ENCODE measurements at places on chromosomes 2 and 18. TPM values are rescaled to one million over a fixed set of nuclear protein-coding genes. Genes with fewer than 3 reads are reported as not detected.

DNA sequence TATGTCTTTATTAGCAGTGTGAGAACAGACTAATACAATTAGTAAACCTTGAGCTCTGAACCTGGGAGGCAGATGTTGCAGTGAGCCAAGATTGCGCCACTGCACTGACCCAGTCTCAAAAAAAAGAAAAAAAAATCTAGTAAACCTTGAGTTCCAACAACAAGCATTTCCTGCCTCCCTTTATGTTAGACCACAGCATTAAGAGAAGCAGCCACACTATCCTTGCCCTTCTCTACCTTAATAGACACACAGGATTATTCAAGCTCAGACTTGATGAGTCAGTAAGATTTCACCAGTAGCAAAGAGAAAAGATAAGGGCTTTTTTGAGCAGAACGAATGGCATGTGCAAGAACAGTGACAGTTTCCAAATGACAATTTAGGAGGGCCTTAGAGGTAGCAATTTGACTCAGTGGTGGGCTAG lies 18.0 kb upstream of the GLS start:
- DNase-seq, result no peak

The CYP27C1 gene
- 1.3 TPM for polyA plus RNA-seq

The IL18R1 gene
- polyA plus RNA-seq, result not detected

- no peak for DNase-seq
These were observed 139.0 kb upstream of the LINC00305 start for GRCh38 chr18:64287926-64288325.

DNA sequence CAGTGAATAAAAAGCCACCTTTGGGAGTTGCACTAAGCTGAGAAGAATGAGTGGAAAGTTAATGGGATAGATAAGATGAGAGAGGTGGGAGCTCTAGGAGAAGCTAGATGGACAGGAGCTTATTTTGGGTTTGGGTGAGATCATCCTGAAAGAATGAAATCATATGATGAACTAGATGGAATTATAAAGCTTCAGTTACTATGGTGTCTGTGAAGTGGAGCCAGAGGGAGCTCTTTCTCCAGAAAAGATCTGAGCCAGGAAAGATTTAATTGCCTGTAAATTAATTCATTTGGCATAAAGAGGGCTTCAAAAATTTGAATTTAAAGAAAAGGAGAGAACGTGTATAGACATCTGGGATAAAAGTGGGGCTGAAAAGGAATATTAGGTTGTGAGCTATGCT lies 10.3 kb downstream of the DNAH6 start:
- no peak for DNase-seq

The HJURP gene
- polyA plus RNA-seq, result 49.3 TPM

DNA sequence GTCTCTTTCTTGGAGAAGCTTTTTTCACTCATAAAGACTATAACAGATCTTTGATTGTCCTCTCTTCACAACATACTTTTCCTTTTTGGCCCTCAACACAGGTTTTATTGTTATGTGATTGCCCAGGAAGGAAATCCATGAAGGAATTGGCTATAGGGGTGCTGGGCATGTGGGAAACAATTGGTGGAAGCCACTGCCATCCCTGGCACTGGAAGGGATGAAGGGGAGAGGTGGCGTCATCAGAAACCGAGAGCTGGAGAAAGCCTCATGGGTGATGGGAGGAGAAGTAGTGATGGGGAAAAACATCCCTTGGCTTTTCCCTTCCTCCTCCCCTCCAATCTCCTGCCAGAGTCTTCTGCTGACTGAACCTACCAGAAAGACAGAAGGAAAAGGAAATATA lies 106.2 kb downstream of the SPOPL start:
- no peak for DNase-seq

GRCh38 chr2:231241755-231242507 lies 43.5 kb downstream of the ARMC9 start:
- no peak for DNase-seq

DNA sequence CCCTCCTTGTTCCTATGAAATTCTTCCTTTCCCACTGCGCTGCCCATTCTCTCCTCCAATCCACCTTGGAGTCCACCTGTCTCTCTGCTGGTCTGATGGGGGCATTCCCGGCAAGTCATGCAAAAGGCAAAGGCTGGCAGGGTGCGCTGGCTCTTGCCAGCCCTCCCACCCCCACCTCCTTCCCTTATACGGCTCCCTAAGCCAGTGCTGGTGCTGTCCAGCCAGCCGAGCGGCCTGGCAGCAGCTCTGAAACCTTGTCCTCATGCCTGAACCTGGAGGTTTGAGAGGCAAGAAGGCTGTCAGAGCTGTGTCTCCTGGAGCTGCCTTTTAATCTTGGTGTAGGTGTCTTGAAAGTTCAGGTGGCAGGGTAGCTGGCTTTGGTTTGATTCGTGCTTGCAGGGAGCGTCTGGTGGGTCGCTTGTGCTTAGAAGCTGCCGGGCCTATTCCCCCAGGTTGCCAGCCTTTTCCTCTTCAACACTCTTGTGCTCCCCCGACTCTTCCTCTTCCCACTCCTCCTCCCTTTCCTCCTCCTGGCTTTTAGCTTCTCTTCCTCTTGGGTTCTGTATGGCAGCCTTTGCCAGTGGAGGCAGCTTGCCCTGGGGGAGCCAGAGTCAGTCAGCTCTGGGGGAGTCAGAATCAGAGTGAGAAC lies 748 bp downstream of the LIPG start:
- peak; percentile 53 for DNase-seq

- DNase-seq, result no peak
These were observed at the start of gene SCN2A for GRCh38 chr2:165239230-165239629. TSS of gene SCN2A (plus strand) at chr2:165239414. CDS start at chr2:165295824, 56,410 bp downstream.

The CCT7 gene
- 440 TPM for polyA plus RNA-seq

The CXCR4 gene
- polyA plus RNA-seq, result 2.8 TPM

The REG3A gene
- not detected for polyA plus RNA-seq

The LYPD1 gene
- 3.4 TPM for polyA plus RNA-seq

GRCh38 chr2:173451118-173451517 lies 96.4 kb downstream of the CDCA7 start:
- no peak for DNase-seq

The CABLES1 gene
- 8.3 TPM for polyA plus RNA-seq

GRCh38 chr2:60512641-60513040 lies 40.8 kb downstream of the BCL11A start:
- no peak for DNase-seq

GRCh38 chr18:5868218-5868854 lies 27.0 kb downstream of the TMEM200C start:
- no peak for DNase-seq

GRCh38 chr18:5630900-5631413 lies 87.2 kb upstream of the EPB41L3 start:
- DNase-seq, result no peak

The ZNF519 gene
- polyA plus RNA-seq, result 24.0 TPM

DNA sequence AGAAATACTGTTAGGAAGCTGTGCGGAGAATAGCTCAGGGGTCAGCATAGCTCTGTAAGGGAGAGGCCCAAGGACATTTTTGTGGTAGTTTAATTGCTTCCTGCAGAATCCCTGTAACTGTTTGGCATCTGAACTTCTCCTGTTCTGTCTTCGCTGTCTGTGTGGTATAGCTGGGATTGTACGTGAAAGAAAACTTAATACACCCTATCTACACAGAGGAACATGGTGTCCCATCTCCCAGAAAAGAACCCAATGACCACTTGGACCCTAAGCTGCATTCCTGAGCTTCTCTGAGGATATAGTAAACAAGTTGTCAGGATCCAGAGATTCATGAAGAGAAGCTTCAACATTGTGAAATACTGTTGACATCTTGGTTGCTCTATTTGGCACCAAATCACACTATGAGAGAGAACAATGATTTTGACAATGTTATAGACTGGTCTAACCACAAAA lies 81.3 kb downstream of the CDC42EP3 start:
- no peak for DNase-seq

DNA sequence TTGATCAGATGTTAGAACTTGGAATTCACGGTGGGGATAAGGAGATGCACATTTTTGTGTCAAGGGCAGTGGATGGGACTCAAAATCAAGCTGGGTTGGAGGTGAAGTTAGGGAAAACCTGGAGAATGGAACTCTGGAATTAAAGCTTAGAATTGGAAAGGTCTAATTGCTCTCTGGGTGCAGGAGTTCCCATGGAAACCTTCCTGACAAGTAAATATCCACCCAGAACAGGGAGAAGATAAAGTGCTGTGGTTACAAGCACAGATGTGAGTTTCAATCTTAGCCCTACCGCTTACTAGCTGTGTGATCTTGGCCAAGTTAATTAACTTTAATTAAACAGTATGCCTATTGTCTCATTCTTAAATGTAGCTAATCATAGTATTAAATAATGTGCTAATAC lies 71.3 kb upstream of the TCF7L1 start:
- DNase-seq, result no peak

- DNase-seq, result peak; percentile 36
These were observed 93.6 kb downstream of the GYPC start for GRCh38 chr2:126749537-126749936.

- no peak for DNase-seq
These were observed 264.3 kb upstream of the SLC39A10 start for GRCh38 chr2:195392446-195393336.

DNA sequence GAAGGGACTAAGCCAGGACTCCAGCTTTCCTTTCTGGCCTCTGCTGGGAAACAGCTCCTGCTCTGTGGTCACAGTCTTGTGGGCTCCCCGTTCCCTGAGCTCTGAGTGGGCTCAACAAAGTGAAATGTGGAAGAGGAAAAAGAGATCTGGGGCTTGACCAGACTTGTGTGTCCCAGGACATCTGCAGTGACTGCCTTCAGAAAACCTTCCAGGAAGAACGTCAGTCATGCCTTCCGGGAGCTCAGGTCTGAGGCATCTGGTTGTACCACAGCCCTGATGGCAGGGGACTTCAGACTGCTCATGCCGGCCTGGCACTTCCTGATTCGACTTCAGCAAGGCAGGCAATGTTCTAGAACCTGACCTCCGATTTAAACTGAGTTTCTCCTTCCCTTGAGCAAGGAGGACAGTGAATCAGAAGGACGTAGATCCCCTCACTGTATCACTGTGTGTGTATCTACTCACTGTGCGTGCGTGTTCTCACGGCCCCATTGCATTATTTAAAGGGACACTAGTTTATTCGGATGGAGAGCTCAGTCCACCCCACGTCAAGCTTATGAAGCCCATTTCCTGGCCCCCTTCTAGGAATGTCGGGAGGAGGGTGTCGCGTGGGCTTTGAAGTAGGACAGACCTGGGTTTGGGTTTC lies 548 bp upstream of the FBLN7 start:
- no peak for DNase-seq

- no peak for DNase-seq
These were observed 38.5 kb downstream of the KCTD18 start for GRCh38 chr2:200471324-200471848.

- no peak for DNase-seq
These were observed 109.0 kb upstream of the CXCR4 start for GRCh38 chr2:136226903-136227302.

GRCh38 chr2:150482111-150482510 lies 5.4 kb downstream of the RND3 start:
- no peak for DNase-seq

DNA sequence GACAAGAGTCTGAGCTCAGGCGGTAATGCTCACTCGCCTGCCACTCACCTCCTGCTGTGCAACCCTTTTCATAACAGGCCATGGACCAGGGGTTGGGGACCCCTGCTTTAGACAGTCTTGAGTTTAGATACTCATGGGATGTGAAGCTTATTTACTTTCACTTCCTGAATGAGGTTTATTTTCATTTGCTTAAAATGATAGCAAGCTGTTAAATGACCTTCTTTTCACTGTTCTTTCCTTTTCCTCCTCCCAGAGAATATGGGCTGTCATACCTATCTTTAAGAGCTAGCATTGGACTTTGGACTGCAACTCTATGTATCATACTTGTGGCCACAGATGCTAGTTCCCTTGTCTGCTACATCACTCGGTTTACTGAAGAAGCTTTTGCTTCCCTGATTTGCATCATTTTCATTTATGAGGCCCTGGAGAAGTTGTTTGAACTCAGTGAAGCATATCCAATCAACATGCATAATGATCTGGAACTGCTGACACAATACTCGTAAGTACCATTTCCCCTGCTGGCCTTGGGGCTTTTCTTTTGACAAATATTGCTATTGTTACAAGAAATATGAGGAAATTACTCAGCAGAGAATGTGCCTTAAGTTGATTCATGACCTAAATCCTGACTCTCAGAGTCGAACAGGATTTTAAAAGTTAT lies 168.5 kb downstream of the DPP4 start:
- DNase-seq, result no peak

The GALM gene
- polyA plus RNA-seq, result 7.3 TPM

The PHOSPHO2 gene
- polyA plus RNA-seq, result 1.9 TPM

DNA sequence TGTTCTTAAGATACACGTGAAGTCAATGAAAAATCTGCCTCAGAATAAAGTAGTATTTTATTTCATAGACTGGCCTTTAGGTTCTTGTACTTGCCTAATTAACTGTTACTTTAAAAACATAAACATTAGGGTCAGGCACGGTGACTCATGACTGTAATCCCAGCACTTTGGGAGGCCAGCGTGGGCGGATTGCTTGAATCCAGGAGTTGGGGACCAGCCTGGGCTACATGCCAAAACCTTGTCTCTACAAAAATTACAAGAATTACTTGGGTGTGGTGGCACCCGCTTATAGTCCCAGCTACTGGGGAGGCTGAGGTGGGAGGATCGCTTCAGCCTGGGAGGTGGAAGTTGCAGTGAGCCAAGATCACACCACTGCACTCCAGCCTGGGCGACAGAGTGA lies 16.0 kb upstream of the SNORC start:
- DNase-seq, result no peak

GRCh38 chr2:129757366-129757914 lies 222.0 kb upstream of the RAB6C start:
- no peak for DNase-seq

GRCh38 chr2:240713071-240713927 lies 21.6 kb downstream of the AQP12A start:
- DNase-seq, result no peak

- peak; percentile 76 for DNase-seq
These were observed 468 bp upstream of the SATB2 start for GRCh38 chr2:199458009-199458805.

- no peak for DNase-seq
These were observed 132.1 kb downstream of the WDSUB1 start for GRCh38 chr2:159154366-159154765.

- DNase-seq, result no peak
These were observed 264.6 kb upstream of the TRIB2 start for GRCh38 chr2:12452185-12452584.

The ZNF892 gene
- 1.5 TPM for polyA plus RNA-seq

The EVX2 gene
- not detected for polyA plus RNA-seq

The CRIM1 gene
- polyA plus RNA-seq, result 13.8 TPM

DNA sequence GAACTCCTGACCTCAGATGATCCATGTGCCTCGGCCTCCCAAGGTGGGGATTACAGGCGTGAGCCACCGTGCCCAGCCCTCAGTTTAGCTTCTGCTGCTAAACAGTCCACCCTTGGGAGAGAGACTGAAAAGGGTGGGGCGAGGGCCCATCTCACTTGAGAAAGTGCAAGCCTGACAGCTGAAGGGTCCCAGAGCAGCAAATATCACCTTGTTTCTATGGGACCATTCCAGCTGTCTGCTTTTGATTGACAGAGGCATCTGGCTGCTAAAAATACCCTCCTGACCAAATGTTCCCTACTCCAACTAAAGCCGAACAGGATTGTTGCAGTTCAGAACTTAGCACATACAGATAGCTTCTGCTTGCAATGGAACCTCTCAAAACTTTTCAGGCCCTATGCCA lies 436 bp upstream of the SMYD1 start:
- DNase-seq, result no peak
